ENCODE measurements at places on chromosomes 16 and 17. TPM values are rescaled to one million over a fixed set of nuclear protein-coding genes. Genes with fewer than 3 reads are reported as not detected.
A peak's percentile ranks its signal among the peaks of the same experiment; 100 is the strongest.

The TVP23B gene
- total RNA-seq = 38.6 TPM

The EVPLL gene
- total RNA-seq = not detected

The CLEC18C gene
- total RNA-seq = 0.96 TPM

DNA sequence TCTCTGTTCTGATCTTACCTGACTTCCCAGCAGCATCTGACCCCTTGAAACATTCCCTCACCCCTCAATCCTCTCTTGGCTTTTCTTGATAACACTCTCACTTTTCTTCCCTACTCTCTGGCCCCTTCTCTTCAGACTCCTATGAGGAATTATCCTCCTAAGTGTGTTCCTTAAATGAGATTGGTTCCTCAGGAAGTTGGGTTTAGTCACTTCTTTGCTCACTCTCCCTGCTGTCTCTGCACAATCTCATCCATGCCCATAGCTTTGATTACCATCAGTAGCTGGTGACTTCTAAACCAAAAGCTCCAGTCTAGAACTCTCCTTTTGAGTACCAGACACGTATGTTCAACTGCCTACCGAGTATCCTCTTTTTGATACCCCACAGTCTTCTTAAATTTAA, 13.0 kb downstream of the MED24 start:
- H3K27me3 ChIP-seq = no peaks in the 10 kb centered on the region
- H3K4me3 ChIP-seq = no peak overlapping the region
- no peaks in the 10 kb centered on the region for H3K36me3 ChIP-seq
- no peak for DNase-seq

The TPSAB1 gene
- total RNA-seq = not detected

DNA sequence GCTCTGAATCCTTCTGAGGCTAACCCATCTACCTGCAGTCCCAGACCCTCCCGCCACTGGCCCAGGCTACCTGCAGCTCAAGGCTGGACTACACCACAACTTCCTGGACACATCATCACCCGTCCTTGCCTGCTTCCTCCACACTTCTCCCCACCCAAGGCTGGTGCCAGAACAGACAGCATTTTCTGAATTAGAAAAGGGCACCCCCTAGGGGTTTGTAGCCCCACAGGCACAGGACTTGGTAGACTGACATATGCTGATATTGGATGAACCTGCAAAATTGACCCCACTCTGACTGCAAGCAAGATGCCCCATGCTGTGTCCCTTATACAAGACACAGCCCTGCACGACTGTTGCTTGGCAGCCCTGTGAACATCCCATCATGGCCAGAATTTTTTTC, 271.5 kb upstream of the C16orf82 start:
- H3K4me3 ChIP-seq = no peak overlapping the region
- no peaks in the 10 kb centered on the region for H3K36me3 ChIP-seq
- no peak overlapping the region for H3K27ac ChIP-seq
- H3K4me1 ChIP-seq = no peaks in the 10 kb centered on the region
- no peaks in the 10 kb centered on the region for H3K27me3 ChIP-seq

DNA sequence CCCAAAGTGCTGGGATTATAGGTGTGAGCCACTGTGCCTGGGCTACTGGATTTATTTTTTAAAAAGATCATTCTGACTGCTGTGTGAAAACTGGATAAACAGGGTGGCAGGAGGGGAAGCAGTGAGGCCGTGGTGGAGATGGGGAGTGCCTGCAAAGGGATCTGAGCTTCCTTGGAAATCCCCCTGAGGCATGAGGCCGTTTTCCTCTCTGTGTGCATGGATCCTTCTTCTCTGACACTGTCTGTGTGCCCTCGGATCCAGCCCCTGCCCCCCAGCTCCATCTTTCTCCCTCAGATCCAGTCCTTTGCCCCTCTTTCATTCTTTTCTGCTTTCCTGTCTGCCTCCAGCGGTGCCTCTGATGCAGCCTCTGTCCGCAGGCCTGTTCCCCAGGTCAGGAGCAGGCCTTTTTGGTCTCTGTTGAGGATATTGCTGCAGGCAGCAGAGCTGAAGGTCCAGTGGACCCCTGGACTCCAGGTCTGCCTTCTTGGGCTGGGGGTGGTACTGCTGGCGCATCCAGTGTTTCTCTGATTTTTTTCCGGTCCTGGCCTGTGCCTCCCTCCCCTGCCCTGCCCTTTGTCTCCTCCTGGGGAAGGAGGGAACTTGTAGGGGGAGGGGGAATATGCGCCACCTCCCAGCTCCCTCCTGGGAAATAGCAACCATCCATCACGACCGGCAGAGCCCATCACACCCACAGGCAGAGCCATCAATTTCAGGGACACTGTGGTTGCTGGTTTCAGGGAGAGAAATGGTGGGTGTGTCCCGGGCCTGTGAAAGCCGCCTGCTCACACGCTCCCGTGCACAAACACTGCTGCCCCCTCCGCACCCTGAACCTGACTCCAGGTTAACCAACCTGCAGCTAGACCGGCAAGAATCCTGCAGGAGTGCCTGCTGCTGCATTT, 17.0 kb downstream of the MGAT5B start:
- H3K27me3 ChIP-seq = no peaks in the 10 kb centered on the region
- no peak overlapping the region for H3K4me3 ChIP-seq
- H3K36me3 ChIP-seq = no peaks in the 10 kb centered on the region
- no peak for DNase-seq

The IRX3 gene
- not detected for total RNA-seq

DNA sequence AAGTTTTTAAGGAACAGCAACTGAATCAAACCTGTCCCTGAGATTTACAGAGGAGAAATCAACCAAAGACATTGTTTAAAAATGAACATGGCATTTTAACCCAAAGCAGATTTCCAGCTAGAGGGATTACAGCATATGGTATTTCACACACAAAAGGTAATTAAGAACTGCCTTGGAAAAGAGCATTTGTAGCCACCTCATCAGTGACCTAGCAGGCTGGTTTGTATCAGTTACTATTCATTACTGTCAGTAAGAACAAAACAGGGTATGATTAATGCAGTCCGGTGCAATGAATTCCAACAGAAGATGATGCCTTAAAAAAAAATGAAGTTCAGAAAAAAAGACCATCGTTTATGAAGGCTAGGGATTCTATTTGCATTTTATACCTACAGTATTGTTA, 219.9 kb downstream of the CHD9NB start:
- H3K36me3 ChIP-seq = no peaks in the 10 kb centered on the region
- no peak overlapping the region for H3K4me3 ChIP-seq
- H3K4me1 ChIP-seq = no peaks in the 10 kb centered on the region
- H3K27me3 ChIP-seq = no peaks in the 10 kb centered on the region
- no peak overlapping the region for H3K27ac ChIP-seq
- DNase-seq = no peak

GRCh38 chr17:80104321-80104955, 3.1 kb downstream of the GAA start:
- H3K27ac ChIP-seq = no peak overlapping the region
- no peaks in the 10 kb centered on the region for H3K27me3 ChIP-seq
- H3K36me3 ChIP-seq = no peaks in the 10 kb centered on the region
- DNase-seq = no peak

The NPIPA7 gene
- total RNA-seq = 11.2 TPM

DNA sequence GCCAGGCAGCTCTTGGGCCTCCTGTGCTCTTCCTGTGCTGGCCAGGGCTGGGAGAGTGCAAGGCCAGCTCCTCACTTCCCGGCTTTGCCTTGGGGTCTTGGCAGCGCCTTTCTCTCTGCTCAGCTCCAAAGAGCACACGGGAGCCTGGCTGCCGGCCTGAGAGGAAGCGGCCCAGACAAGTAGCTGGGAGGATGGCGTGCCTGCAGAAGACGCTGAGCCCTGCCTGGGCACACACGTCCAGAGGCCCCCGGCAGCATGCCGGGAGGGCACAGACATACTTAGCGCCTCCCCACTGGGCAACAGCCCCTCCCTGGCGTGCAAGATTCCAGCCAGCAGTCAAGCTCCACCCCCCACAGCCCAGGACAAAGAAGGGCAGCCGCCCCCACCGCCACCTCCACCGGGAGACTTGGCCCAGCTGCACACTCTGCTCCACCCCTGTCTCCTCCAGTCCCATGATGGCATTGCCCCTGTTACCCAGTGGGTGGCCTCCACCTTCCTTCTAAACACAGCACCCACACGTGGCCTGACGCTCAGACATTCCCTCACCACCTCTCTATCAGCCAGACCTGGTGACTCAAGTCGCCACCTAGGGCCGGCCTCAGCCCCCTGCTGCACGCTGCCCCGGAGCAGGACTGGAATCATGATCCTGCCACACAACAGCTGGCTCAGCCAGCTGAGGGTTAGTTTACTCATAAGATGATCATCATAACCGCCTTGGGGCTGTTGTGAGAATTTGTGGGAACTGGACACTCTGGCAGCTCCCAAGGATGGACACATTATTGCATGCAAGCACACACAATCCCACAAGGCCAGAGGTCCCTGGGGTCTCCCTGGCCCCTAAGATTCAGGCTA, 12.4 kb downstream of the SGCA start:
- no peaks in the 10 kb centered on the region for H3K27me3 ChIP-seq
- H3K36me3 ChIP-seq = no peaks in the 10 kb centered on the region
- peaks cover 4% of the 10 kb centered on the region for H3K4me1 ChIP-seq

GRCh38 chr17:3965118-3965800, 1.0 kb upstream of the ATP2A3 start:
- DNase-seq = peak; percentile 58
- H3K4me3 ChIP-seq = peak overlapping the region; percentile 80
- H3K27me3 ChIP-seq = no peaks in the 10 kb centered on the region

DNA sequence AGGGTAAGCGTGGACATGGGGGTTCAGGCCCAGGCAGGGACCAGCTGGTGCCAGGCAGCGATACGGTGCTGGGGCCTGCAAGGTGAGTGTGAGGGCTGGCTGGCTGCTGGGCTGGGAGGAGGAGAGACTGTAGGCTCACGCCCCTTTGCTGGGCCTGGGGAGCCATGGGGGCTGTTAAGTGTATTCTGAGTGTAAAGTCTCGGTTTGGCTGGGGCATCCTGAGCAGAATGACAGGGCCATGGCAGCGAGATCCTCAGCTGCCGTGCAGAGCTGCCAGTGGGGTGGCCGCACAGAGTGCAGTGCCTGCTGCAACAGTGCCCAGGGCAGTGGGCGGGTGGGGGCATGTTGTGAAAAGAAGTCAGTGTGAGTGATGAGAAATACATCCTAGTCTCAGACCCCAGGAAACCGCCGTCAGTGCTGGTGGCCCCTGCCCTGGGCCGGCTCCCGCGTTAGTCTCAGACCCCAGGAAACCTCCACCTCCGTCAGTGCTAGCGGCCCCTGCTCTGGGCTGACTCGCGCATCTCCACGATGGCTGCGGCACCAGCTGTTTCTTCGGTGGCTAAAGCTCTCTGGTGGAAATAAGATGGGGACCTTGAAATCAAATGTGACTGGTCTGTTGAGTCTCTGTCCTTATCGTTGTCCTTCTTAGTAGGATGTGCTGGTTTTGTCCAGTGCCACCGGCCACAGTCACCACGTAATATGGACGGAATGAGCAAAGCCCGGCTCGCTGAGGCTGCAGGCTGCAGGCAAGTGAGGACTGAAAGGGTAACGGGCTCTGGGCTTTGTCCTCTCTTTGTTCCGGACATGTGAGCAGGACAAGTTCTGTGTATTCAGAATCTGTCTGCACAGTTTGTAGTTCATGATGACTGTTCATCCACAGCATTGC, 22.9 kb downstream of the ACSF3 start:
- no peaks in the 10 kb centered on the region for H3K27me3 ChIP-seq
- H3K4me3 ChIP-seq = peak overlapping the region; percentile 5
- peaks cover 47% of the 10 kb centered on the region for H3K4me1 ChIP-seq

GRCh38 chr16:19502395-19503131, 19.3 kb downstream of the GDE1 start:
- DNase-seq = peak; percentile 62
- H3K4me1 ChIP-seq = no peaks in the 10 kb centered on the region
- H3K27me3 ChIP-seq = no peaks in the 10 kb centered on the region
- H3K36me3 ChIP-seq = peaks cover 41% of the 10 kb centered on the region

DNA sequence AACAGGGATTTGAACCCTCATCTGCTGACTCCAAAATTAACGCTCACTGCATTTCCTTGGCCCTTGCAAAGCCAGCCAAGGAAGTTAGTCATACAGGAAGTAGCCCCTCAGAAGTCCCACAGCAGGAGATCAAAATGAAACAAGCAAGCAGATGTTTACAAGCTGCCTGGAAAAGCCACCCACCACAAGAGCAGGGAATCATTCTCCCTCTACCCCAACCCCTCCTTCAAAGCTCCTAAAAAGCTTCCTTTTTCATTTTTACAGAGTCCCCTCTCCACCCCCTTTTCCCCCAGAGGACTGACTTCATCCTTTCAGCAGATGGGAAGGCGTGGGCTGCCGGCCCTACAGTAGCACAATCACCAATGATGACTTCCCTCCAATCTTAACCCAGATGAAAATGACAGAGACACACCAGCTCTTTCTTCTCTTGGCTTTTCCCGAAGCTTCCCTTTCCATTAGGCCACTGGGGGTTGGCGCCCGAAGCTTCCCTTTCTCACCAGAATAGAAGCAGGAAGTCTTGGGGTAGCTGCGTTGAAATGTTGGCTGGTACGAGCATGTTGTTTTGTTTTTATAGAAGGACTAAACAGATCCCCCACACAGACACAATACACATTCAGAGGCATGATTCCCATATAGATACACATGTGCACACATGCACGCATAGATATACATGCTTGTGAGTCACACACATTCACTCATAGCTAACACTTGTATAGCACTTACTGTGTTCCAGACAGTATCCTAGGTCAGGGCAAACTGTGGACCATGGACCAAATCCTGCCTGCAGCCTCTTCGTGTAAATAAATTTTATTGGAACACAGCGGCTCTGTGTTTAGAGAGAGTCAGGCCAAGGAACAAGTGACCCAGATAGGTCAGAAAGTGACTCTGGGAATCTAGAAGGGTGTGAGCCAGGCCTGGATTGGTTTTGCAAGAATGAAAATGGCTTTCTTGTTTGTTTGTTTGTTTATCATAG, 17.4 kb downstream of the ITPRIPL2 start:
- H3K36me3 ChIP-seq = no peaks in the 10 kb centered on the region
- no peak for DNase-seq

GRCh38 chr16:24717411-24717810, 12.0 kb upstream of the TNRC6A start:
- H3K4me3 ChIP-seq = no peak overlapping the region
- no peak overlapping the region for H3K27ac ChIP-seq
- no peaks in the 10 kb centered on the region for H3K27me3 ChIP-seq
- no peaks in the 10 kb centered on the region for H3K36me3 ChIP-seq
- no peaks in the 10 kb centered on the region for H3K4me1 ChIP-seq

DNA sequence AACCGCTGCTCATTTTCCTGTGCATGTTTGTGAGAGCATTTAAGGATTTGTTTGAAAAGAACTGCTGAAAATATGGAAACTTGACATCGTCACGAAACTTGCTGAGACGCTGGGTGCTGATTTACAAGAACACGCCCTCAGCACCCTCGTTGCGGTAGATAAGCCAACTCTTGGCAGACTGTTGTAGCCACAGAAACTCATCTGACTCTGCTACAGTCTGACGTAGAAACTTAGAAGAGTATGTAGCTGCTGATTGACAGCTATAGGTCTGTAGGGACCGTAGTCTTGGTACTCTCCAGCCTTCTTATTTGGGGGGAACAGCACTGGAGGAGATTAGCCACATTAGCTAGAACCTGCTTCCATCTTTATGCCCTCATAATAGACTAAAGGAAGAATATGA, 36.1 kb upstream of the MYH2 start:
- H3K27ac ChIP-seq = no peak overlapping the region
- H3K4me3 ChIP-seq = no peak overlapping the region
- H3K4me1 ChIP-seq = no peaks in the 10 kb centered on the region
- DNase-seq = no peak
- no peaks in the 10 kb centered on the region for H3K36me3 ChIP-seq

GRCh38 chr17:34384822-34385605, 22.0 kb upstream of the CCL1 start:
- no peak for DNase-seq
- no peaks in the 10 kb centered on the region for H3K4me1 ChIP-seq
- no peak overlapping the region for H3K27ac ChIP-seq
- H3K27me3 ChIP-seq = no peaks in the 10 kb centered on the region
- H3K36me3 ChIP-seq = no peaks in the 10 kb centered on the region
- no peak overlapping the region for H3K4me3 ChIP-seq

GRCh38 chr17:81295031-81295675, at the start of gene SLC38A10:
SLC38A10 (minus strand) TSS chr17:81295307; CDS start chr17:81294921, 386 bp downstream.
- H3K27me3 ChIP-seq = no peaks in the 10 kb centered on the region
- DNase-seq = peak; percentile 89
- H3K4me3 ChIP-seq = peak within 1 kb of the TSS; percentile 68
